ENCODE measurements at places on chromosomes 2 and 18. TPM values are rescaled to one million over a fixed set of nuclear protein-coding genes. Genes with fewer than 3 reads are reported as not detected.

DNA sequence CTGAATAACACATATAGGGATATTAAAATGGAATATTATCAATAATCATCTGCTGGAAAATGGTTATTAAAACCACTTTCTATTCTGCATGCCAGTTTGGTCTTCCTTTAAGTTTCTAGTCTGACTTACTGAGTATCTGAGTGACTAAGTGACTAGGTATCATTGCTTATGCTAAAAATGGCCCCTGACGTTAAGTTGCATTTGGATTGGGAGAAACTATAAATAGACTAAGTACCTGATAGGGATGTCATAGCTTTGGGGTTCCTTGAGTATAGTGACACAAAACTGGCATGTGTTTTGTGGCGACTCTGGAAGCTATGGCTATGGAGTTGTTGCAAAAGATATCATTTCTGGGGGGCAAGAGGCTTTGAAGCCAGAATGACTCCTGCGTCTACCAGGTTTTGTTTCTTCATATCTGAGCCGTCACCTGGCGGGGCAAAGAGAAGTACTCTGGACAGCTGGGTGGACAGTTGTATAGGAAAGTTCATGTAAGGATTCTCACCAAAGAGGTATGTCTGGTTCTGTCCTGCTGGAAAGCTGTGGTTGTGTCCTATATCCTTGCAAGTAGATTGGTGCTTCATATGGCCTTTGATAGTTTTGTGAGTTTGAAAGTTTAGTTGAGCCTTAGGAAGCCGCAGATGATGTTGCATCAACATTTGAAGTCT, 17.9 kb downstream of the ITGAV start:
- DNase-seq = no peak

DNA sequence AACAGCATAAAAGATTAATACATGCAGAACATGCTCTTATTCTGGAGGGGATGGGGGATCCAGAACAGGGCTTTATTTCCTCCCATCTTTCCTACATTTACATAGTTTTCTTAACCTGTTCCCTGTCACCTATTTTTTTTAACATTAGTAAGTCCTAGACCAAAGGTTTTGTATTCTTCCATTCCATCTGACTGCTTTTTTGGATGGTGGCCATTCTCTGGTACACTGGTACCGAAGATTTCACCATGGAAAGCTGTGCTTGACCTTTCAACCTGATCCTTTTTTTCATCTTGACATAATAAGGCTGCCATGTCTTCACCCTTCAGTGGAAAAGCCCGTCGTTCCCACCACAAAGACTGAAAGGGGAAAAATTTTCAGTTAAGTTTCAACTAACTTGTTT, 20.4 kb downstream of the RPE start:
- no peak for DNase-seq

The SERPINB3 gene
- not detected for total RNA-seq

- no peak for DNase-seq
These were observed 22.4 kb upstream of the SLC8A1 start for GRCh38 chr2:40474306-40474705.

DNA sequence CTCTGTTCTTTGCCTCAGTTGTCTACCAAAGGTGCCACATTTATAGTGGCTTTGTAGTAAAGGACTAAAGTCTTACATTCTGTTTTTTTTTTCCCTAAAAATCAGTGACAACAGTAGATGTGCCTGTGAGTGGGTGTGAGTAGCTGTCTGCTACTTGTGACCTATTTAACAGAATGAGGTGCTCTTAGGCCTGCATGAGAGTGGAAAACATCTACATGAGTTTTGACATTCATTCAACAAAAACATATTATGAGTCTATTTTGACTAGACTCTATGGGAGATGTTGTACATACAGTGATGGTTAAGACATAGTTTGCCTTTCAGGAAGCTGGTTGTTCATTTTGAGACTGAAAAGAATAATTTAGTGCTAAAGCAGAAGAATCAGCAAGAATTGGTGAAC, 36.7 kb downstream of the IL1R2 start:
- no peak for DNase-seq

- no peak for DNase-seq
These were observed 515.3 kb upstream of the DCC start for GRCh38 chr18:51824746-51825145.

- no peak for DNase-seq
These were observed 74.1 kb downstream of the ATP8B1 start for GRCh38 chr18:57728941-57729511.

- DNase-seq = no peak
These were observed 26.7 kb downstream of the ZBTB14 start for GRCh38 chr18:5268874-5269273.

DNA sequence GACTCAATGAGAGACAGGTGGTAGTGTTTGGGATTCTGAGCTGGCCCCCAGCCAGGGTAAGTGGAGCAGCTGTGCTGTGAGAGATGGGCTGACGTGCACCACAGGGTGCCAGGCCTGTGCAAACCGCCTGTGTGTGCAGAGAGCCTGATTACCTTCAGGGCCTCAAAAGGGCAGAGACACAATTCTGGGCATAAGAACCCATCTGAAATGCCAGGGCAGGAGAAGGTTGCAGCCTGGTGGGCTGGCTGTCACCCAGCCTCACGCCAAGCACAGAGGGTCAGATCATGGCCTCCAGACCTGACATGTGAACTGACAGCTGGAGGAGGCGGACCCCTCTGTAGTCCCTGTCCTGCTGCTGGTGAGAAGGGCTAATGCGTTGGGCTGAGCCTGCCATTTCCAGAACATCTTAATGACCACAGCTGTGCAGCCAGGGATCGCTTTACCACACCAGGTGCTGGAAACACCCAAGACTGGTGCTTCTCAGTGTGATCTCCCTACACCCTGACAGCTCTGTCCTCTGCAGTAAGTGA, 100.9 kb downstream of the ARL4C start:
- peak; percentile 61 for DNase-seq

DNA sequence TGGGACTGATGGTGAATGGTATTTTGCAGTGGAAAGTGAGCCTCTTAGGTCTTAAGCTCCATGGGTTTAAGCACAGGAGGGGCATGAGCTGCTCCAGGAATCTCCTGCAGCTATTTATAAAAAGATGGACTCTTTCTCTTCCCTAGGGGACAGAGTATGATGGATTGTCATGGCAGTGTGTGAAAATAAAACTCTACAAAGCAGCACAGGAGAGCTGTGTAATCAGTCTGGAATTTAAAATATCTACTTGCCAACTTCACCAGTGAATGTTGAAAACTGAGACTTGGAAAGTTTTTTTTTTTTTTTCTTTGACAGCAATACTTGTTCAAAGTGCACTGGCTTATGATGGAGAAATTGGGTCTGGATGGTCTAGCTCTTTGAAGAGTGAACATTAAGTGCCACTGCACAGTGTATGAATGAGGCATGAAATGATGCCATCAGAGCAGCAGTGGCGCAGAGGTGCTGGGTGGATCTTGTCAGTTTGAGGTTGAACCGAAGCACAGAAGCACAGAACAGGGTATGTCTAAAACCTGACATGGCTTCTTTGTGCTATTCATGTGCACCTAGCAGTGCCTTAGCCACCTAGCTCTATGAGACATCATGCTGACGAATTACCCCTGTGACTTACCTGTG, 245.4 kb downstream of the PTPRM start:
- DNase-seq = no peak

- no peak for DNase-seq
These were observed 335.7 kb upstream of the CDH7 start for GRCh38 chr18:65415098-65415497.

GRCh38 chr18:41665210-41665609, 289.8 kb upstream of the PIK3C3 start:
- DNase-seq = no peak

All from glutamatergic neuron (in vitro differentiated cells).